ENCODE measurements at places on chromosomes 11 and 22.

- DNase-seq = no peak
These were observed 17.3 kb downstream of the GALNT18 start for GRCh38 chr11:11604370-11604990.

- DNase-seq = no peak
These were observed 99.5 kb downstream of the BCR start for GRCh38 chr22:23279781-23280180.

DNA sequence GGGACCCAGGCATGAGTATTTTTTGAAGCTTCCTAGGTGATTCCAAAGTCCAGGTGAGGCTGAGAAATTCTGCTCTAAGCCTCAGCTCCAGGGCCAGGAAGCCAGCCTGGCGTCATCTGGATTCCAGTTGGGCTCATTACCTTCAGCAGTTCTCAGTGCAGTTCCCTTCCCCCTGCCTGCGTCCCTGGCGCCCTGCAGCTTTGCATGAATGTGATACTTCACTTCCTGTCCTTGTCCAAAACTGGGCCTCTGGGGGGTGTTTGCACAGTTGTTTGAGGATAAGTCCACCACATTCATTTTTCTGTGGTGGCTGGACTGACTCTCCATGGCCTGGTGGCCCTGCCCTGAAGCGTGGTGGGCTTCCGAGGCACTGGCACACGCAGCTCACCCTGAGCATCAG lies 98.1 kb downstream of the TENM4 start:
- peak; percentile 48 for DNase-seq

DNA sequence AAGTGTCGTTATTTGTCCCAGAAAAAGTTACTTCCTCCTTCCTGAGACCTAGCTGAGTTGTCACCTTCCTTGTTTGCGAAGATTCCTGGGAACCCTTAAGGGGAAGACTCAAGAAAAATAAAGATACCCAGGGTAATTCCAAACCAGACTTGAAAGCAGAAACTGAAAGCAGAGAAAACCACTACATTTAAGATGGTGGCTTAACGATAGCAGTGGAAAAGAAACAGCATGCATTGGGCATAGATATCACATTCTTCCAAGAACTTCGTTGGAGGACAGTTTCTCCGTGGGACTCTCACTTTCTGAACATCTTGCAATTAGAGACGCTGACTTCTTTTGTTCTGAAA lies 89.1 kb downstream of the FAM76B start:
- no peak for DNase-seq

DNA sequence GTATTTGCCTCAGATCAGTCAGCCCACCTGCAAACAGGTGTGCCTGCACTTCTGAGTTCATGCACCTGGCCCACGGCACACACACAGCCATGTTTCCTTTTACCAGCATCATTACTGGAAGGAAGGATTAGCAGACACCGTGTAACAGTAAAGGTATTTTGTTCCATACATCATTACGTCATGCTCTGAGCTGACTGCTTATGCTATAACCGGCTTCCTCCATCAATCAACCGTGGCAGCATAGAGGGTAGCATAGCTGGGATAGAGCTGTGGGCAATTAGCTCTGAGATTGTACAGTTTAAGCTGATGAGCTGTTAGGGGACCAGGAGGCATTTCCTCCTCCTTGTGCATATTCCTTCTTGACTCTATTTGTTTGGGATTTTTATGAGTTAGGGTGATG lies 102.4 kb downstream of the ME3 start:
- peak; percentile 47 for DNase-seq

DNA sequence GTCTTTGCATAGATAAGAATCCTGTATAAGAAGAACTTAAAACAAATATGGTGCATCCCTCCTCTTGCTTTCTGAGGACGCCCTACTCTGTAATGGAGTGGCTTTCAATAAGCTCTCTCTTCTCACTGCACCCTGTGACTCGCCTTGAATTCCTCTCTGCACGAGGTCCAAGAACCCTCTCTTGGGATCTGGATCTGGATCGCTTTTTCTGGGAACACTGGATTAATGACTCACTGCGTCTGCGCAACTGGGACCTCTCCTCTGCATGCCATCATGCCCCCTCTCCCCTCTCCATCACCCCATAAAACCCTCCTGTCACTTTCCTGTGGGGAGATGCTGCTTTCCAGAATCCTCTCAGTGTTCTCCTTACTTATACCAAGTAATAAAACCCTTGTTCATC lies 15.1 kb upstream of the CABP2 start:
- DNase-seq = peak; percentile 14
